ENCODE measurements at places on chromosomes 3 and 15.

DNA sequence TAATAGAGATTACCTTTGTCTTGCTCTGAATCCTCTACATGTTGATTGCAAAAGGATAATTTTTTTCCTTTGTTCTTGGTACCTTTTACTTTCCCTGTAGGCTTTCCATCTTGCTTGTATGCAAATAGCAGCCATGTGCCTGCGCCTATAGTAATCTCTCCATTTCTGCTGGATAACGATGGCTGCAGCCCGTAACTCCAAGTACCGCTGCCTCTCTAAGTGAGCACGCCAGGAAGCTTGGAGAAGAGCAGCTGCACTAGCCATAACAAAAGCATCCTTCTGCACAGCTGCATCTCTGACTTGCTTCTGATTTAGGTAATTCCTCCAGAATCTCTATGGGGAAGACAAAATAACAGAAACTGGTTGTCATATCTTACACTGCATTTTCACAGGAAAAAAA, 89.3 kb downstream of the NR2E3 start:
- no peak overlapping the region for H3K27ac ChIP-seq
- H3K4me3 ChIP-seq, result no peak overlapping the region
- H3K36me3 ChIP-seq, result peaks cover 3% of the 10 kb centered on the region
- DNase-seq, result no peak

DNA sequence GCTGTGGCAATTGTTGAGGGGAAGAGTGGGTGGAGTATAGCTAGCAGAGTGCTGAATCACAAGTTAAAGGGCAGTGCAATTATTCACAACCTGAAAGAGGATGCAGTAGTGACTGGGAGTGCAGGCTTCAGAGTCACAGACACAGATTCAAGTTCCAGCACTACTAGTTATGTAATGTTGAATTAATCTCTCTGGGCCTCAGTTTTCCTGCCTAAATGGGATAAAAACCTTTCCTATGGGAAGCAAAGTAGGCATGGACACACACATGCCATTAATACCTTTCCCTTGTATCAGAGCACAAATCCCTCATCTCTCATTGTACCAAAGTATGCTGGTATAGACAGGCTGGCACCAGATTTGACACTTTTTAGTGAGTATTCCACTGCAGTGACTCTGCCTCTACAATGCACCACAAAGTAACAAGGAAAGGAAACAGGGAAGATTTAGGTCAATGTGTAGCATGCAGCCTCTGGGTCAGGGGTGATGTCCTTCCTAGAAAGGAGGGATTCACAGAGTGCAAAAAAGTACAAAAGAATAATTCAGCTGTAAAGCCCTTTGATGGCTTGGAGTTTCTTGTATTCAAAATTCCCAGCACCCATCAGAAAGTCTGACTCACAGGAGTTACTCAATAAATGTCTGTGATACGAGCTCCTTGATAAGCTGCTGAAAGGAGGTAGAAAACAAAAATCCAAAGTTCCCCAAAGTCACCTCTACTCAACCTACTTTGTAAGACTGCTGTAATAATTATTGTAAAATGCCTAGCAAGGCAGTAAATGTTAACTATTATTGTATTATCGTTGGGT, 507.5 kb upstream of the TGFBR2 start:
- no peak overlapping the region for H3K4me3 ChIP-seq
- H3K27ac ChIP-seq, result no peak overlapping the region
- no peaks in the 10 kb centered on the region for H3K4me1 ChIP-seq
- no peaks in the 10 kb centered on the region for H3K36me3 ChIP-seq
- peaks cover 8% of the 10 kb centered on the region for H3K27me3 ChIP-seq

GRCh38 chr15:75655931-75656330, 8.2 kb downstream of the SNX33 start:
- H3K4me1 ChIP-seq, result peaks cover 12% of the 10 kb centered on the region
- H3K36me3 ChIP-seq, result no peaks in the 10 kb centered on the region
- no peak overlapping the region for H3K4me3 ChIP-seq
- DNase-seq, result no peak
- H3K27ac ChIP-seq, result no peak overlapping the region

DNA sequence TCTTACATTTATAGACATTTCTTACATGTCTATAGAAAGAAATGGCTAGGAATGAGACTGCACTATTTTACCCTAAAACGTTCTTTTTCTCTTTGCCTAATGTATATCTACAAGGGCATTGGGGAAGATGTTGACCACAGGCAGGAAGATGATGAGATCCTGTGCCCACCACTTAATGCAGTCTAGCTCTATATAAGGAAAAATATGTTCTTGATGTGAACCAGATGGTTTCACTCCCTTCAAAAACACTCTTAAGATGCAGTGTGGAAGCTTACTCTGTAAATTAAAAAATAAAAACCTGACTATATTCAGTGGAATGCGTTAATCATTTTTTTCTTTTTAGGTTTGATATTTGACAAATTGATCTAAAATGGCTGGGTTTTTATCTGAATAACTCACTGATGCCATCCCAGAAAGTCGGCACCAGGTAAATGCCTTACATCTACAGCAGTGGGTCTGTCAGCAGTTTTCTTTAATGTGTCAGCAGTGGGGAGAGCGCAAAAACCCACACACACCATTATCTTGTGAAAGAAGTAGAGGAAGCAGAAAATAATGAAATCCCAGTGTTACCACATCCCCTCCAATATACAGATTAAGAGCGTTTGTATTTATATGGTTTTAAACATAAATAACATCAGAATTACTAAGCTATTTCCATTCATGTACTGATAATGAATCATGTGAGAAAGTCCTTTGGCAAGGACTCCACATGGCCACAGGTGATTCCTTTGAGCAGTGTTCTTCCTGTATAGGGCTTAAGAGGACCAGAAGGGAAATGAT, 10.1 kb downstream of the AGTR1 start:
- H3K27ac ChIP-seq, result no peak overlapping the region
- H3K4me1 ChIP-seq, result no peaks in the 10 kb centered on the region
- no peak for DNase-seq
- no peak overlapping the region for H3K4me3 ChIP-seq
- no peaks in the 10 kb centered on the region for H3K36me3 ChIP-seq

DNA sequence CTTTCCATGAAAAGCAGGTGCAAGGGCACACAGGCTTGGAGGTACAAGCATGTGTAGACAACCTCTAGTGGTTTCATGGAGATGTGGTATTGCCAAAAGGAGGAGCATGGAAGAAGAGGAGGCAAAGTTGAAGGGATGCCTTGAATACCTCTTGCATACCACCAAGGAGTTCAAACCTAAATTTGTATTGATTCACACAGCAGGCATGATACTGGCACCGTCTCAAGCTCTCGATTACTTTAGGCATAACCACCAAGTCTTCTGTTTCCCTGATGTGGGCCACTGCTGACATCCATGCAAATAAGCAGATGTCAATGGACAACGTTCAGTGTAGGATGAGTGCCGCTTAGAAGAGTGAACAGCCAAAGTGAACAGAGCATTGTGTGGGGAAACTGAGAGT, 87.1 kb downstream of the SCN11A start:
- no peak overlapping the region for H3K27ac ChIP-seq
- H3K4me1 ChIP-seq, result no peaks in the 10 kb centered on the region
- H3K36me3 ChIP-seq, result no peaks in the 10 kb centered on the region

- H3K27me3 ChIP-seq, result no peaks in the 10 kb centered on the region
- peaks cover 41% of the 10 kb centered on the region for H3K4me1 ChIP-seq
- no peak for DNase-seq
- H3K27ac ChIP-seq, result no peak overlapping the region
Measured at GRCh38 chr3:122510878-122511535, 3.7 kb downstream of the KPNA1 start.

DNA sequence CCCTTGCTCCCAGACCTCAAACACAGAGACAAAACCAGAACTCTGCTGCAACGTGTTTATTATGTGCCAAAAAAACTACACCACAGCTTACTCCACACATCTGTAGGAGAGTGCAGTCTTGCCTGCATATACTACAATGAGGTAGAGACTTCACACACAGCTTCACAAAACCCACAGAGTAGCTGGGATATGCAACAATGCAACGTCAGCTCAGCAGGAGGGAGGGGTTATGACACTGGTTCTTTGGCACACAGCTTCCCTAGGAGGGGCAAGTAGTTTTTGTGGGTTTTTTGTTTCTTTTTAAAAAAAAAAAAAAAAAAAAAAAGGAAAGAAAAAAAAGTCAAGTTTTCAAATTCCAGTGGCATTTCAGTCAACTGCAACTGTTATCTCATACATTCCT, 2.9 kb upstream of the RPS17 start:
- no peak overlapping the region for H3K27ac ChIP-seq
- peaks cover 17% of the 10 kb centered on the region for H3K36me3 ChIP-seq
- no peak for DNase-seq
- H3K27me3 ChIP-seq, result peaks cover 3% of the 10 kb centered on the region

DNA sequence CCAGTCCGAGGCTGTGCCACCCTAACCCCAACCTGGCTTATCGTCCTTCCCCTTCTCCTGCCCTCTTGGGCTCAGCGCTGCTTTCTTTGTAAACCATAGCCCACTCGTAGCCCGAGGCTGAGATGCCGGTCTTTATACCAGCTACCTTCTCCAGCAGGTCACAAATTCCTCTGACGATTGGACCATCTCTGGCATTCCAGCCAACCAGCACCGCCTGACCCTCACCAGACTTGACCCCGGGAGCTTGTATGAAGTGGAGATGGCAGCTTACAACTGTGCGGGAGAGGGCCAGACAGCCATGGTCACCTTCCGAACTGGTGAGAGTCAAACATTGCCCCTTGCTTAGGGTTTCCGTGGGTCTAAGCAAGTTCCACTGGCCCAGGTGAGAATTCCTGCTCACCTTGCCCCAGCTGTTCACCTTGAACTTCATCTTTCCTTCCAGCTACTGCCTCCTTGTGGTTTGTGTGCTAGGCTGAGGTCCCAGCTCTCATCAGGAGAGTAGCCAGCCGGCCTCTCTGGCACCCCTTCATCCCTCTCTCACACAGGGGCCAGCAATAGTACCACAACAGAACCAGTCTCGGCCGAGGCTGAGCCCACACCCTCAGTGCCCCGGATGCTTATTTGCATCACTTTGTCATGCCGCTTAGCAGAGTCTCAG, 66.7 kb downstream of the BOC start:
- no peaks in the 10 kb centered on the region for H3K36me3 ChIP-seq
- no peak overlapping the region for H3K27ac ChIP-seq
- H3K4me1 ChIP-seq, result peaks cover 3% of the 10 kb centered on the region
- H3K27me3 ChIP-seq, result peaks cover 1% of the 10 kb centered on the region
- H3K4me3 ChIP-seq, result no peak overlapping the region

- H3K27me3 ChIP-seq, result peaks cover 4% of the 10 kb centered on the region
Measured at GRCh38 chr3:129952556-129953355, 21.8 kb upstream of the TRH start.

- no peak overlapping the region for H3K4me3 ChIP-seq
- no peak overlapping the region for H3K27ac ChIP-seq
- H3K27me3 ChIP-seq, result no peaks in the 10 kb centered on the region
- no peak for DNase-seq
Measured at GRCh38 chr3:128081846-128082245, 29.6 kb downstream of the SEC61A1 start.

GRCh38 chr15:43249236-43249635, 17.5 kb downstream of the TGM5 start:
- H3K4me3 ChIP-seq, result no peak overlapping the region
- H3K36me3 ChIP-seq, result peaks cover 3% of the 10 kb centered on the region
- no peak for DNase-seq
- H3K27me3 ChIP-seq, result peaks cover 7% of the 10 kb centered on the region

DNA sequence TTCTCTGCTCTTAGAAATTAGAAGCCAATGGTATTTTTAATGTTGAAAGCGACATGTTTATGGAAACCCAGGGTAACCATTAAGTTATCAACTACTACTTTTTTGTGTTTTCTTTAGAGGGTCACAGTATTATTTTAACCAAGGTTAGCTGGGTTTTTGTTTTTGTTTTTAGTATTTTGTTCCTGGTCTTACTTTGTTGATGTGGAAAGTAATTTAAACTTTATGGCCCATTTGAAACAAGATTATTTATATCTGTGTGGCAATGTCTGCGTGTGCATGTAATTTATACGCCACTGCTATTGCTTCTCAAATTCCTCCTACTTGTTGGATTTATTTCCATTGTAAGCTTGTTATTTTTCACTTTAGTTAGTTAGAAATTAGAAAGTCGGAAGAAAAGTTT, 722.1 kb upstream of the NR2F2 start:
- DNase-seq, result no peak
- H3K27ac ChIP-seq, result no peak overlapping the region
- no peaks in the 10 kb centered on the region for H3K36me3 ChIP-seq
- H3K27me3 ChIP-seq, result no peaks in the 10 kb centered on the region
- no peaks in the 10 kb centered on the region for H3K4me1 ChIP-seq
- no peak overlapping the region for H3K4me3 ChIP-seq

DNA sequence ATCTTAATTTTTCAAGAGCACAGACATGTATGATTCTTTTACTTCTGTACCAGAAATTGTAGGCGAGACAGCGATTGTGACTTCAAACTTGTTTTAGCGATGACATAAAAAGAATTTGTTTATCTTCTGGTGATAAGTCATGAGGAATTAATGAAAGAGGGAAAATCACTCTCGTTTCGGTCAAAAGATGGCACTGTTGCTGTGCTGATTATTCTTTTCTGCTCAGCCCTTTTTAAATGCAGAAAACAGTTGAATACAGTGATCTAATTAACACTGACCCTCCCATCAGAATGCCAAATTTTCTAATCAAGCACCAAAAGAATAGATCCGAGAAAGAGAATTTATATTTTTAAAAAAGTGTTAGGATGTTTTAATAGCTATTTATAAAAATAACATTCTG, 52.6 kb downstream of the NSUN3 start:
- no peak for DNase-seq
- no peaks in the 10 kb centered on the region for H3K27me3 ChIP-seq
- peaks cover 10% of the 10 kb centered on the region for H3K36me3 ChIP-seq
- H3K4me1 ChIP-seq, result no peaks in the 10 kb centered on the region
- no peak overlapping the region for H3K27ac ChIP-seq
- no peak overlapping the region for H3K4me3 ChIP-seq

GRCh38 chr15:70250208-70251201, 152.8 kb upstream of the TLE3 start:
- peaks cover 7% of the 10 kb centered on the region for H3K27me3 ChIP-seq
- no peak overlapping the region for H3K27ac ChIP-seq
- H3K36me3 ChIP-seq, result no peaks in the 10 kb centered on the region
- H3K4me1 ChIP-seq, result peaks cover 11% of the 10 kb centered on the region
- H3K4me3 ChIP-seq, result no peak overlapping the region

GRCh38 chr3:182305881-182306665, 487.2 kb upstream of the ATP11B start:
- H3K36me3 ChIP-seq, result no peaks in the 10 kb centered on the region
- no peak overlapping the region for H3K4me3 ChIP-seq
- H3K4me1 ChIP-seq, result no peaks in the 10 kb centered on the region
- H3K27me3 ChIP-seq, result no peaks in the 10 kb centered on the region
- DNase-seq, result no peak

Measured in activated CD4-positive, alpha-beta memory T cell treated with anti-CD3 and anti-CD28 coated beads, Interleukin-2, amount 10 ng/mL, durations not matched to agents 7 days and 5 days (primary cell).